Aorta (tissue), 5 donors: ENCODE measurements at places on chromosomes 7 and 10. TPM values are rescaled to one million over a fixed set of nuclear protein-coding genes. Genes with fewer than 3 reads are reported as not detected.

TAS2R3 gene
- total RNA-seq = 5.2 TPM

PRKG1 gene
- 153 TPM for total RNA-seq

MRM2 gene
- total RNA-seq = 11.5 TPM

GSTO2 gene
- 1.7 TPM for total RNA-seq

NEUROD6 gene
- total RNA-seq = not detected

VENTX gene
- 4.0 TPM for total RNA-seq

OR2A1 gene
- total RNA-seq = 0.16 TPM

EIF5AL1 gene
- 0.10 TPM for total RNA-seq

SCART1 gene
- total RNA-seq = 5.4 TPM

PHYHIPL gene
- 0.54 TPM for total RNA-seq

MACC1 gene
- total RNA-seq = 1.7 TPM
